ENCODE measurements at places on chromosomes 6 and 20.

GRCh38 chr20:21613512-21613911 is 92.0 kb upstream of the PAX1 start:
- no peak for DNase-seq

DNA sequence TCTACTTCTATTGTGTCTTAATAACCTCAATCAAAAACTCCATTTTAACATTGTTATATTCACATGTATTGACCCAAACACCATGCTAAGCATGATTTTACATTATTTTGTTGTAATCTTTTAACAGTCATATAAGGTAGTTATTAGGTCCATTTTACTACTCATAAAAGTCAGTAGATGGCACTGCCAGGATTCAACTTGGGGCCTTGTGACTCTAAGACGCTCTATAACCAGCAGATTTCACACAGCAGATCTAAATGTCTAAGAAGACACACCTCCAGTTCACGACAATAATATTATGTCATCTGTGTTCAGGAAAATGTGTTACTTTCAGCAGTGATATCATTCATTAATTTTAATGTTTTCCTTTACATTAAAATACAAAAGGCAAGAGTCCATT is 88.0 kb downstream of the FRK start:
- no peak for DNase-seq

- DNase-seq: no peak
These were observed 150.0 kb upstream of the CST7 start for GRCh38 chr20:24798930-24799705.

- peak; percentile 41 for DNase-seq
These were observed at the start of gene ITPA for GRCh38 chr20:3209257-3209945. Gene ITPA (plus strand): TSS chr20:3209498. CDS start chr20:3209552, 54 bp downstream.

- no peak for DNase-seq
These were observed 608.0 kb downstream of the COL12A1 start for GRCh38 chr6:74597840-74598239.

DNA sequence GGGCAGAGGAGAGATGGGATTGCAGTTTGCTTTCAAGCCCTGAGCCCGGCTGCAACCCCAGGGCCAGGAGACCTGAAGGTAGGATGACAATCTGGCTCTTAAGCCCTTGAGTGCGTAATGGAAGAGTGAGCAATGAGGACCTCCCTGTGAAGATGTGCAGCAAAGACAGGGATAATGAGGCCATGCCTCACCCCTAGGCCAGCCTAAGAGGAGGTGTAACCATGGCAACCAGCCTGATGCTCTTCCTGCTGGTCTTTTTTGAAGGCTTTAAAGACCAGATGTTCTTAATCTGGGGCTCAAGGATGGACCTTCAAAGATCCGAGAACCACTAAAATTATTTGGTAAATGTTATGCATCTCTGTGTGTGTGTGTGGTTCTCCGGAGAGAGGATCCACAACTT is 8.2 kb downstream of the ARHGAP40 start:
- no peak for DNase-seq

GRCh38 chr6:77462359-77463307 is 658 bp downstream of the HTR1B start:
- DNase-seq: no peak

GRCh38 chr6:11160199-11160598 is 48.7 kb upstream of the ERVFRD-1 start:
- no peak for DNase-seq

GRCh38 chr20:59631751-59632540 is 27.6 kb downstream of the PHACTR3 start:
- DNase-seq: no peak

DNA sequence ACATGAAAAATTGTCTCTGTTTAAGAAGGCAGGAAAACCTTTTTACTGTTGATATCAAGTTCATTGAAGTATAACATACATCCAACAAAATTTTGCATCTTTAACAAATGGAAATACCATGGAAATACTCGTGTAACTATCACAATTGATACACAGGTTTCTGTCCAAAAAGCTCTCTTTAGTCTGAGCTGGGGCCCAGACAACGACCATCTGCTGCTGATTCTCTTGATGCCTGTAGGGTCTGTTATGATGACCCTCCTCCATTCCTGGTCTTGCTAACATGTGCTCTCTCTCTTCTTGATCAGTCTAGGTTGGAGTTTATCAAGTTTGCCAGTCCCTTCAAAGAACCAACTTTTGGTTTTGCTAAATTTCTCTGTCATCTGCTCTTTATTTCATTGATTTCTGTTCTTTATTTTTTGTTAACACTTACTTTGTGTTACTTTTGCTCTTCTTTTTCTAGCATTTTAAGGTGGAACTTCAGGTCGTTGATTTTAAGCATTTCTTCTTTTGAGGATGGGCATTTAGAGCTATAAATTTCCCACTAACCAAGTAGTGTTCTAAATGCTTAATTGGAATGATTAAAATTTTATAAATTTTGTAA is 116.8 kb downstream of the PSMB1 start:
- DNase-seq: no peak

DNA sequence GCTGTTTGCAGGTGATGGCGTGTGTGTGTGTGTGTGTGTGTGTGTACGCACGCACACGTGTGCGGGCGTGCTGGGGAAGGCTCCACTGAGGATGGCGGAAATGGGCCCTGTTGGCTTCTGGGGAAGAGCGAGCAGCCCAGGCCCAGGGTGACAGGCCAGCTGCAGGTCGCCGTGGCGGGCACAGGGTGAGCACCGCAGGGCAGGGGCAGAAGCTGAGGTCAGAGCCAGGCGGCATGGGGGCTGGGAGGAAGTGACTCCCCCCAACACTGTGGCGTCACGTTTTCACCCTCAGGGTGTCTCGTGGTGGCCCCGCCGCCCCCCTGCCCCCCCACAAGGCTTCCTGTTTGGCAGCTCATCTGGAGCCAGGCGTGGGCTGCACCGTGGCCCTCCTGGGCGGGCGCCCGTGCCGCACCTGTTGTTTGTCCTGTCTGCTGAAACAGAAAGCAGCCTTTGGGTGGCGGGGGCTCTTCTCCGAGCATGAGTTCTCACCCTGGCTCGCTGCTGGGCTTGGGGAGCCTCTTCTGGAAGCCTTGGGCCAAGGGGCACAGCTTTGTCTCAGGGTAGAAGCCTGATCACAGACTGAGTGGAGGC is 7.1 kb downstream of the RBM38 start:
- DNase-seq: peak; percentile 94

GRCh38 chr6:32105433-32105832 is 3.7 kb downstream of the TNXB start:
- no peak for DNase-seq

DNA sequence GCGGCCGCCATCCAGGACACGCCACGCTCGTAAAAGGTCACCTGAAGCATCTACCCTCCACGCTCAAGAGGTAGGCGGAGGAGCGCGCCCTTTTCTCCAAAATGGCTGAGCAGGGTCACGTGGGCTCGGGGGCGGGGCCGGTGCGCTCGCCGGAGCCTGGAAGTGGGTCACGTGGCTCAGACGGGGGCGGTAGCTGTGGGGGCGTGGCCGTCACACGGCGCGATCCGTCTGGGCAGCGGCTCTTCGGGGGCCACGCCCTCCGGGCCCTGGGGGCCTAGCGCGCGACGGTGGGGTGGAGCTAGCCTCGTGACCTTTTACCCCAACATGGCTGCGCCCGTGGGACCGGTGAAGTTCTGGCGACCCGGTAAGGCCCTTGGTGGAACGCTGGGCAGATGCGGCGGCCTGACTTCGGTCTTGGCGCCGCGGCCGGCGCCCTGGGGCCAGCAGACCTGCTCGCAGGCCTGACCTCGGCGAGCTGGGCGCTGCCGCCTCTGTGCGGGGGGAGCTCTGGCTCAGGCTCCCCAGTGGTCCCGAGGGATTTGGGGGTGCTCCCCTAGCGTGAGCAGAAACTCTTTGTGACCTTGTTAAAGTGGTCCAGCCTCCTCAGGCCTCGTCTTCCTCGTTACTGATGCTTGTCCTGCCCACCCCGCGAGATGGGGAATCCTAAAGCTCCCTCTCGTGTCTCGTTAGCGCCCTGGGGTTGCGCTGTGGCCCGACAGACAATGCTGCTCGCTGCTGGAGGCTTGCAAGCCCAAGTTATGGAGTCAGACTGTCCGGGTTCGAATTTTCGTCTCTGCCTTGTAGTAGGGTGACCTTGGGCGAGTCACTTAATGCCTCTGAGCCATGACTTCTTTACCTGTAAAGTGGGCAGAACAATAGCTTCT is at the start of gene DHX35:
Gene DHX35, plus strand, starts transcription at position 301 of the 884 bp plus-strand sequence. Its CDS starts 24 bp downstream, at position 325.
- peak; percentile 99 for DNase-seq

GRCh38 chr20:53839423-53840176 is 230.8 kb downstream of the BCAS1 start:
- DNase-seq: peak; percentile 66

DNA sequence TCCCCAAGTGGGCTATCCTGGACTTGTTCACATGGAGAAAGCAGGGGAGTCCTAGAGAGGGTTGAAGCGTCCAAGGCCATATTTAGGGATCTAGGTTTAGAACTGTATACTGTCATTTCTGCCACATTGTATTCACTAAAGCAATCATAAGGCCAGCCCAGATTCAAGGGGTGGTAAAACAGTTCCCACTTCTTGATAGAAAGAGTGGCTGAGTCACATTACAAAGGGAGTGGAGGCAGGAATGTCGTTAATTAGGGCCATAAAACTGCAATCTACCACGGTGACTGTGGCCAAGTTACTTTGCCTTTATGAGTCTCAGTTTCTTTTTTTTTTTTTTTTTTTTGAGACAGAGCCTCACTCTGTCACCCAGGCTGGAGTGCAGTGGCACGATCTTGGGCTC is 7.4 kb upstream of the UBR2 start:
- DNase-seq: no peak

DNA sequence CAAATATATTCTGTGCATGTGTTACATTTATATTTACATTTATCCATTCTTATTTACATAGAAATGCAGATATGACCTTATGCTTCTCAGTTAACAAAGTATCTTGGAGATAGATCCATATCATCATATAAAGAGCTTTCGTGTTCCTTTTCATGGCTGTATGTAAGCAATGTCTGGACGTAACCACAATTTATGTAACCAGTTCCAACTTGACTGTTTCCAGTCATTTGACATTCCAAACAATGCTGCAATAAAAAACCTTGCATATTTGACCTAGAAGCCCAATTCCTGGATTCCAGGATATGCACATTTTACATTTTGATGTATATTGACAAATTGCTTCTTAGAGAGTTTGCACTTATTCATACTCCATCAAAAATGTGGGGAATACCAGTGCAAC is 113.7 kb upstream of the F13A1 start:
- no peak for DNase-seq

DNA sequence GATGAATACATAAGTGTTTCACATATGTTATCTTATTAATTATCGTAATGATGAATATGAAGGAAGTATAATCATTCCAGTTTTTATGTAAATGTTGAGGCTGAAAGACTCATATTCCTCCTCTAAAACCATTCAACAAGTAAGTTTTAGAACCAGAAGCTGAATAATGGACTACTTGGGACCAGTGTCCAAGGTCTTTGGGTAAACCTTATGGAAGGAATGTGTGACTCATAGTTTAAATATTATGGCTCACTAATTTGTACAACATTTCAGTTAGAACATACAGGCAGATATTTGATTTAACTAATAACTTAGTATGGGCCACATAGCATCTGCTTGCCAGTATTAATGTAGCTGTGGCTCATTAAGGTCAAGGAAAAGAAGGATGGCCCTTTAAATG is 209.6 kb downstream of the TFAP2B start:
- no peak for DNase-seq

DNA sequence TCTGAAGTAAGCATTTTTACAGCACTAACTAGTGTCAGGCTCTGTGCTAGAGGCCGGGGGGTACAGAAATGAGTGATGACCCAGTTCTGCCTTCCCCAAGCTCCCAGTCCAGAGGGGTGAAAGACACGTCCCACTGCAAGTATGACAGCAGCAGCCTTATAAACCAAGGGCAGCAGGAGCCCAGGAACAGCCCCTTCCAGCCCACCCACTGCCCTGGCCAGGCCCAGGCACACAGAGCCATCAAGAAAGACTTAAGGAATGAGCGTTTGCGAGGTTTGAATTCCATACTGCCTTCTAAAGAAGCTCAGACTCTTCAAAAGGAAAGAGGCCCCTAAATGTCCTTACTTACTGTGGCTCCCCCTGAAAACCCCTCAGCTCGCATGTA is 10.0 kb downstream of the TRERF1 start:
- no peak for DNase-seq

DNA sequence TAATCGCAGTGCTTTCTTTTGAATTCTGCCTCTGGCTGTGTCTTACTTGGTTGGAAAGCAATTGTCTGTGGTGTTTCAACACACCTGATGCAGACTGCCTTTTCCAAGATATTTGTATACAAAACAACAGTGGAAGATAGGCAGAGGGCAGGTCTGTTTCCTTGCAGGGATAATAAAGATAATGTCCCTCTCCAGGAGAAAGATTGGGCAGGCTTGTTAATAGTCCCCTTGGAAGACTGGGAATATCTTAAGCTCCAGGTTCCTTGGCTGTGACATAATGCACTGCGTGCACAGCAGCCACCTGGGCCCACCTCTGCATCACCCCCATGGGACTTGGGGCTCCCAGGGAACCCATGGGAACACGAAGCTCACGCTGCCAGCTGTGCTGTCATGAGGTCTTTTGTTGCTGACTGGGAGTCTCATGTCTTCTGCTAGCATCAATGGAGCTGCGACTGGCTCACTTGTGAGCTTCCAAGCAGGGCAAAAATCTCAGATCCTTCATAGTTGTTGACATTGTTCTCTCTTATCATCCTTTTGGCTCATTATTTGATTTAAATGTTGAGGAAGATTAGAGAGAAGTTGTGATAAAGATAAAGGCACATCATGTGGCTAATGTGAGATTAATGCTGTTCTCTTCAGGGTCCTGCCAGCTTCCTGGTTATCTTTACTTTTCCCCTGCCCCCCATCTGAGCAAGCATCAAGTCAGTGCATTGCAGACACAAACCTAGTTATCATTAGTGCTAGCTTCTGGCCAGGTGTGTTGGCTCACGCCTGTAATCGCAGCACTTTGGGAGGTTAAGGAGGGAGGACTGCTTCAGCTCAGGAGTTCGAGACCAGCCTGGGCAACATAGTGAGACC is 107.1 kb upstream of the ASF1A start:
- DNase-seq: no peak

DNA sequence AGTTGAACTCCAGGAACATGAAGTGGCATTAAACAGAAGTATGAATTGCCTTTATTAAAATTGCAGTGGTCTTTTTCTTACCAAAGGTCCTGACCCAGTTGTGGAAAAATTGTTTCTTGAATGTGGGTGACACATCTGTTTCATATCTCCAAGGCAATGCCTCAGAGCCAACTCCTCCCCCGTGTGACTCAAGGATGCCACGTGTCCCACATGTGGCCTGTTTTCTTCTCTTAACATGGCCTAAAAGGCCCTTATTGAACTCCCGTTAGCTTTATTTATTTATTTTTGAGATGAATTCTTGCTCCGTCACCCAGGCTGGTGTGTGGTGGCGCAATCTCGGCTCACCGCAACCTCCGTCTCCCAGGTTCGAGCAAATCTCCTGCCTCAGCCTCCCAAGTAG is 128.4 kb upstream of the ESR1 start:
- DNase-seq: no peak

DNA sequence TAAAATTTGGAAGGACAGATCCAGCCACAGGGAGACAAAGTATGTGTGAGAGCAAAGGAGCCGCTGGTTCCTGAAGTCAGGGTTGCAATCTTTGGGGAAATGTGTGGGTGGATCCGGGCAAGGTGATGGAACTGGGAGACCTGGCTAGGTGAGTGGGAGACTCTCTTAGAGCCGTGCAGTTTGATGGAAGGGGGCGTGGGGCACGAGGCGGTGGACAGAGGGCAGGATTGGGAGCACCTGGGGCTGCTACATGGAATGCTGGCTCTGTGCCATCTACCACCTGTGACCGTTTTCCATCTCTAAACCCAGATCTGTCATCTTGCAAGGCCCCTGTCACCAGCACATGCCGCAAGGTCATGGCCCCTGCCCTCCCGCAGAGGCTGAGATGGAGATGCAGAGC is 268.4 kb downstream of the SMOC2 start:
- DNase-seq: no peak

- no peak for DNase-seq
These were observed 154.2 kb upstream of the PROKR2 start for GRCh38 chr20:5470943-5471342.

- no peak for DNase-seq
These were observed 42.9 kb upstream of the BHLHE23 start for GRCh38 chr20:63049561-63050221.

All from naive thymus-derived CD4-positive, alpha-beta T cell (primary cell).